AML-193 (cell line): ENCODE measurements at places on chromosomes 3 and 15.

- DNase-seq = peak; percentile 72
Observed at GRCh38 chr15:34847598-34847997, 52.2 kb upstream of the ACTC1 start.

DNA sequence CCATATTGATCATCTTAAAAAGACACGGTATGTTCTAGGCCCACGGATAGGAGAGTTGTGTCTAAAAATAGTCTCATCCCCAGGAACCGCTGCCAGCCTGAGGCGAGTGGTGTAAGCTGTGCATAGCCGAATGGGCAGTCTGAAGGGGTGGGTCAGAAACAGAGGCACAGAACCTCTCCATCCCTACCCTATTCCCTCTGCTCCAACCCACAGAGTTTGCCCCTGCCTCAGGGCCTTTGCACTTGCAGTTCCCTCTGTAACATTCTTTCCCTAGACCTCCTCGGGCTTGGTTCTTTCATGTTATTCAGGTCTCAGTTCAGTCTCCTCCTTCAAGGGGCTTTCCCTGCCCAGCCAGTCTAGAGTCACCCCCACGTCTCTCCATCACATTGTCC, 4.8 kb downstream of the SCN5A start:
- DNase-seq = no peak

DNA sequence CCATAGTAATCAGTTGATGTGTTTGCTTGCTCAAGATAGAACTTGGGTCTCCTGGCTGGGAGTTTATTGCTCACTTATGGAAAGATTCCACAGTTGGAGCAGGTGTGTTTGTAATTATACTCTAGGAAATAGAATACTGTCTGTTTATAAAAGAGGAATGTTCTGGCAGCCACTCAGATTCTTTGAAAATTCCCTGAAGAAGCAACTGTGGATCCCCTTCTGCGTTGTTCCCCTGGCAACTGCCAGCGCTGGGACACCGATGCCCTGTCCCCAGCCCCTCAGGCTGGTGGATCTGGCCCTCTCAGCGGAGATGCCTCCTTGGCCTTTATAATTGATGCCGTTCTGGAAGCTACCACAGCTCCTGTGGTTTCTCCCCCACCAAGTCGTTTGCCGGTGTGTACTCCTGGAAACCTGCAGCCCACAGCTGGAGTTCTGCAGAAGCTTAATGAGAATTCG, 225.9 kb downstream of the ITPR1 start:
- DNase-seq = no peak

- DNase-seq = no peak
Observed at GRCh38 chr15:59696332-59696731, 7.2 kb upstream of the BNIP2 start.

DNA sequence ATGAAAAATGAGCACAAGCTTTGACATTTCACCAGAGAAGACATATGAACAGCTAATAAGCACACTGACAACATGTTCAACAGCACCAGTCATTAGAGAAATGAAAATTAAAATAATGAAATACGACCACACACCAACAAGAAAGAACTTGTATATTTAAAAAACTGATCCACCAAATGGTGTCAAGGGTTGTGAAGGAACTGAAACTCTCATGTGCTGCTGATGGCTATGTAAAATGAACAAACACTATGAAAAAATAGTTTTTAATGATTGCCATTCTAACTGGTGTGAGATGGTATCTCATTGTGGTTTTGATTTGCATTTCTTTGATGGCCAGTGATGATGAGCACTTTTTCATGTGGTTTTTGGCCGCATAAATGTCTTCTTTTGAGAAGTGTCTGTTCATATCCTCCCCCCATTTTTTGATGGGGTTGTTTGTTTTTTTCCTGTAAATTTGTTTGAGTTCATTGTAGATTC, 193.8 kb downstream of the SCAPER start:
- no peak for DNase-seq

GRCh38 chr3:107206141-107206540, 171.1 kb upstream of the CCDC54 start:
- DNase-seq = peak; percentile 49

DNA sequence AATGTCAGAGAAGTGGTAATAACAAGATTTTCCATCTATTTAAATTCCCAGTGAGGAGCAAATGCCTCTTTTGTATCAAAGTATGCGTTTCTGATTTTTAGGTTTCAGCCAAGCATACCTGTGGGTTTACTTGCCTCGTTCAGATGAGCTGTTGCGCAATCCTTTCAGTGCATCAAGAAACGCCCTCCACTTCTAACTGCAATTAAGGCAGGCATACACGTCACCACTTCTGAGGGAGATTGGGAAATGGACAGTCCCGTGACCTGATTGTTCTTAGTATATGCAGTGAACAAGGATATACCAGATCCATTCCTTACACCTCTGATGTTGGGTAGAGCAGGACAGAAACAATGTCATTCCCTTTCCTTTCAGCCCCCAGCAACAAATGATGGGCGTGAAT, 219.0 kb downstream of the ITPR1 start:
- DNase-seq = no peak

GRCh38 chr15:38058596-38059075, 124.2 kb downstream of the TMCO5A start:
- no peak for DNase-seq

DNA sequence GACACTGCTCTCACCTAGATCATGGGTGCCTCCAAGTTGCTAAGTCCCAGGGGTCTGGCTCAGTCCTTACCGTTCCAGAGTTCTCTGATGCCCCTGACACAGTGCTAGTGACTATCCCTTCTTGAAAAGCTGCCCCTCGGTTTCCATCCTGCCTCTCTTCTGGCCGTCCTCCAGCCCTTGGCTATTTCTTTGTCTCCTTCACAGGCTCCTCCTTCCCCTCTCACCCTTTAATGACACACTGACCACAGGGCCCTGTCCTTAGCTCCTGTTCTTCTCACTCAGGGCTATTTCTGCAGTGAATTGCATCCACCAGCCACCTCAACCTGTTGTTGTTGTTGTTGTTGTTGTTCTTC, 31.1 kb downstream of the SLC28A1 start:
- DNase-seq = no peak

DNA sequence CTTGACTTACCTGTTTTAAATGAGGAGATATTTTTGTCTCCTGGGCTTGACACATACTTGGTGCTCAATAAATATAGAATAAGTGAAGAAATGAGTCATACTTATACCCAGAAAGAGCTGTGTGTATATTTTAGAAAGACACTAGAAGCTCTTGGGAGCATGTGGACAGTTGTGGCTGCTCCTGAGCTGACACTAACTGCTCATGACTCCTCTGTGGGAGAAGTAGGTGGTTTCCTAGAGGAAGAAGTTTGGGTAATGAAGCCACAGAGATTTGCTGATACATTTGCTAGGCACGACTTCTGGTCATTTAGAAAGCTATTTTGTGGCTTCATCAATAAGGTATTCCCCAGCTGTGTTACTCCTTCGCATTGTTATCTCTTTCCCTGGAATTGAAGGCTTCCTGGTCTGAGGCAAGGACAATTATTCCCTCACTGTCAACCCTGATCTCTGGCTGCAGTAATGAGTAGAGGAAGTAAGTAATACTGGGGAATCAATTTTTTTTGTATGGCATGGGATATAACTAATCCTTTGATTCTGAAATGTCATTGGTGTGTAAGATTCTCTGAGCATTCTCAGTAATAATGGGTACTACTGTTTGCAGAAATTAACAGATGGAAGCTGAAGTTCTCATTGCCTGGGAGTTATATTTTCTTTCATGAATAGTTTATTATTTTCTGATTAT, 79.6 kb upstream of the DCBLD2 start:
- no peak for DNase-seq

DNA sequence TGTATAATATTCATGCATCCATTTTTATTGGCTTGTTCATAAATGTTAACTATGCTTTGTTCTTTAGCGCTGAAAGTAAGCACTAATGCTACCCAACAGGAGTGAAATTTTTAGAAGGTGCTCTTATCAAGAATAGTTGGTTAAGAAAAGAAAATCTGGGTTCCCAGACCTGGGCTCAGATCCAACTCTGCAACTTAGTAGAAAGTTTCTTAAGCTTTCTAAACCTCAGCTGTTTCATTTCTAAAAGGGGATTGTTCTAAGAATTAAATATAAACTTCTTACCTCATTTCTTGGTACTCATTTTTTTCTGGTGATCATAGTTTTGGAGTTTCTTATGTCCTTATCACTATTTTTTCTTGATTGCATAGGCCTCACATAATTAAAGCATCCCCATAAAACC, 12.1 kb downstream of the ARPP21 start:
- DNase-seq = no peak

DNA sequence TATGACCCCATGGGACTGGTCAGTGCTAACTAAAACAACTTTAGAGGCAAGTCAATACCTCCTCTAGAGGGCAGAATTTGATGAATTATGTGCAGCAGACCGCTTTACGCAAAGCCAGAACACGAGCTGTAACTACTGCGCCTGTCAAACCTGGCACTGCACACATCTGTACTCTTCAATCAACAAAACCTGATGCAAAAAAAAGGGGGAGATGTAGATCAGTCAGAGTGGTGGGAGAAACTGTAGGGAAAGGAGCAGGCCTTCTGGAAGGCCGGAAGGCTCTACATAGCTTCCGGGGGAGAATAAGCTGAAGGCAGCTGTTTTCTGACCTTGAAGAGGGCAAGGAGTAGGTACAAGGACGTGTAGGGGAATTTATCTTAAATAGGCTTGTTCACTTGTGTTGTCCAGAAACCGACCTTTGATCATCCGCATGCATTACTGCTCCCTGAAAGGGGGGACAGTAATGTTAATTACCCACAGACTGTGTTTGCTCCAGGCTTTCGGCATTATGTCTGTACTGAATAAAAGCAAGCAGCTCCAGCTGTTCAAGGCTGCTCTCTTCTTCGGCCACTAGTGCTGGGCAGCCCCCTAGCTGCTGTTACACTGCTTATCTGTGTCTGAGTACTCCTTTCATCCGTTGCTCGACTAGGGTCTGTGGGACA, 41.0 kb downstream of the GPR160 start:
- DNase-seq = no peak

GRCh38 chr15:90191794-90192509, 9.2 kb upstream of the SEMA4B start:
- DNase-seq = no peak

DNA sequence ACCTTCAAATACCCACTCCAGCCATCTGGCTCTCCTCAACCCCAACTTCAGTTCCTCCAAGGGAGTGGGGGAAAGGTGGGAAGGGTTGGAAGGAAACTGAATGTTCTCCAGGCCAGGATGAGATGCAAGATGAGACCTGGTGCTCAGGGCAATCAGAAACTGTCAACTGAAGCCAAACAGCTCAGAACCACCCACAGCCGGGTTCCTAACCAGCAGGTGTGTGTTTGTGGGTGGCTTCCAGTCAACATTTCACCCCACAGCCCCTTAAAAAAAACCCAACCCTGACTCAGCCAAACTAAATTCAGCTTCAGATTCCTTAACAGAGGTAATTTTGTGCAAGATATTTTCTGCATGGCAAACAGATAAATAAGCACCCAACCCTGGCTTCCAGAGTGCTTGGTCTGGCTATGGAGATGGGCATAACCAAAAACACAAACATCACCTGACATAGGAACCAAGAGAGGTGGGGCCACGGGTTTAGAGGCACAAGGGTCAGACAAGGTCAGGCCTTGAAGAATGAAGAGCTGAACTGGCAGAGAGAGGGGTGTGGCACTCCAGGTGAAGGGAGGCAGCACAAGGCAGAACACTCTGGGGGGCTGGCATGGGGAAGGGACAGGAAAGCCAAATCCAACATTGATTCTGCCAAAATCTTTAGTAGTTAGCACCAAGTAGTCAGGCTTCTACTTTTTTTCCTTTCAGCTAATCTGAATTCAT, 34.7 kb downstream of the ZNF445 start:
- no peak for DNase-seq

DNA sequence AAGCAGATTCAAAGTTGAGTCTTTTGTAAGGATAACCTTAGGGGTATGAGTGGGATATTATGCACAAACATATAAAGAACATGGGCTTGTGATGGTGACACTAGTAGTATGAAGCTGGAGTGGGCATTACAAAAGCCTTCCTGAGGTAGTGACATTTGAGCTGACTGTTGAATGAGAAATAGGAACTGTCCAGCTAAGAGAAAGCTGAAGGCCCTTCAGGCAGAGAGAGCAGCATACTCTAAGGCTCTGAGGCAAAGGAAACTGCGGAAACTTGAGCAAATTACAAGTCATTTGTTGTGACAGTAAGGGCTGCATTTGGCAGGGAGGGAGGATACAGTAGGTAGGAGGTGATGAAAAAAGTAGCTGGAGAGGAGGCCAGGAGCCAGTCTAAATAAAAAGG, 190.7 kb upstream of the CD96 start:
- DNase-seq = no peak

- DNase-seq = no peak
Observed at GRCh38 chr15:47293466-47294162, 423.7 kb upstream of the SEMA6D start.

DNA sequence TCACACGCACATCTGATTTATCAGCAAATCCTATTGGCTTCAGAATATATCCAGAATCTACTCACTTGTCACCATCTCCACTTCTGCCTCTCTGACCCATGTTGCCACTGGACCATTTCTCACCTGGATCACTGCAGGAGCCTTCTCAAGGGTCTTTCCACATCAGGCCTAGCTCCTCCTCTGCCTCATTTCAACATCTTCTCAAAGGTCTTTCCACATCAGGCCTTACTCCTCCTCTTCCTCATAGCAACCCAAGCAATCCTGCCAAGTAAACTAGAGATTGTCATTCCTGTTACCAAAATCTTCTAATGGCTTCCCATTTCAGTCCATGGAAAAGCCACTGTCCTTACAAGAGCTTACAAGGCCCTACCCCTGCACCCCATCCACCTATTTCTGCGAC, 18.0 kb upstream of the DUT start:
- no peak for DNase-seq

DNA sequence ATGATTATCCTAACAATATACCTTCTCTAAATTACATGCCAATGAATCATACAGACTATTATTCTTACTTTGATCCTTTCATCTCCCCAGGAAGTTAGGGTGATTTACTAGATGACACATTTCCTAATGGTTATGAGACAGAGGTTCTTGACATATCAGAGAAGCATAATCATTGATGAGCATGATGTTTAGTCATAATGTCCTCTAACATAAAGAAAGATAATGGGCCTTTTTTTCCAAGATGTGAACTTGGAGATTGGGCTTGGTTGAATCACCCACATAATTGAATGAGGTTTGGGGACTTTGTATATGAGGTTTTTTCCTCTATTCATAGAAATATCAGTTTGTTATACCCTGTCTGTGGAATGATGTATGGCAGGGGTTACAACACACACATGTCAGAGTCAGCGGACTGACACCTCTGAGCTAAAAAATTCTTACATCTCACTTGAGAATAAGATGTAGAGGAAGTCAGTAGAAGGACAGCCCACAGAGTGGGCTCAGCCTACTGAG, 69.7 kb upstream of the DCBLD2 start:
- no peak for DNase-seq

- DNase-seq = no peak
Observed at GRCh38 chr3:193940526-193940925, 195.4 kb upstream of the HES1 start.

DNA sequence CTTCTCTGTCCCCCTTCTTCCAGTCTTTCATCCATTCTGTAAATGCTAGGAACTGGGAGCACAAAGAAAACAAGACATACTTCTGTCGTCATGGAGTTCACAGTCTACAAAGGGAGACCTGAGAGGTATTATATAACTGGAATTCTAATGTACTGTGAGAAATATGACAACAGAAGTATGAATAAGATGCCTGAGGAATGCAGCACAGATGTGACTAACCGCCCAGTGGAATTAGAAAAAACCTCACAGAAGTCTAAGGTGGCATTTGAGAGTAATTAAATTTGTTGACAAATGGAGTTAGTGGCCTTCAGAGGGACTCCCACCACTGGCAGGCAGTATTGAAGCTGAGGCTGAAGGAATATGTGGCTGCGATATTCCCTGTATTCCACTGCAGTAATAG, 168.5 kb upstream of the FAM3D start:
- no peak for DNase-seq

GRCh38 chr3:146169891-146170290, 8.9 kb upstream of the PLOD2 start:
- no peak for DNase-seq
